ENCODE measurements at places on chromosomes 1 and 21. TPM values are rescaled to one million over a fixed set of nuclear protein-coding genes. Genes with fewer than 3 reads are reported as not detected.

The SPRR2G gene
- not detected for polyA plus RNA-seq

The KLHDC7A gene
- polyA plus RNA-seq: not detected

The LGR6 gene
- not detected for polyA plus RNA-seq

The OLIG2 gene
- not detected for polyA plus RNA-seq

The SLC45A3 gene
- 2.5 TPM for polyA plus RNA-seq

The HES3 gene
- not detected for polyA plus RNA-seq

The CHAF1B gene
- polyA plus RNA-seq: 6.4 TPM

The LDLRAD1 gene
- polyA plus RNA-seq: not detected

The NBPF19 gene
- polyA plus RNA-seq: 5.4 TPM

The SVBP gene
- polyA plus RNA-seq: 10.5 TPM

The OR10R2 gene
- polyA plus RNA-seq: not detected

The PPIAL4G gene
- not detected for polyA plus RNA-seq

The LCE3A gene
- not detected for polyA plus RNA-seq

The TFF2 gene
- not detected for polyA plus RNA-seq

The SYNC gene
- polyA plus RNA-seq: 41.3 TPM

The TCHHL1 gene
- polyA plus RNA-seq: not detected

The CELSR2 gene
- polyA plus RNA-seq: 5.3 TPM

The CHIA gene
- polyA plus RNA-seq: not detected

The SLC44A5 gene
- not detected for polyA plus RNA-seq

The GBP5 gene
- not detected for polyA plus RNA-seq

The PTAFR gene
- polyA plus RNA-seq: 0.17 TPM

The GTF2B gene
- 32.0 TPM for polyA plus RNA-seq

The C21orf58 gene
- 5.3 TPM for polyA plus RNA-seq

The S100A5 gene
- 0.55 TPM for polyA plus RNA-seq

Data from IMR-90 (cell line).